ENCODE measurements at places on chromosomes 3 and 15.

- DNase-seq, result no peak
These were observed 96.9 kb downstream of the ZPLD1 start for GRCh38 chr3:102531686-102532085.

- no peak for DNase-seq
These were observed 59.4 kb downstream of the MCTP2 start for GRCh38 chr15:94290730-94291129.

DNA sequence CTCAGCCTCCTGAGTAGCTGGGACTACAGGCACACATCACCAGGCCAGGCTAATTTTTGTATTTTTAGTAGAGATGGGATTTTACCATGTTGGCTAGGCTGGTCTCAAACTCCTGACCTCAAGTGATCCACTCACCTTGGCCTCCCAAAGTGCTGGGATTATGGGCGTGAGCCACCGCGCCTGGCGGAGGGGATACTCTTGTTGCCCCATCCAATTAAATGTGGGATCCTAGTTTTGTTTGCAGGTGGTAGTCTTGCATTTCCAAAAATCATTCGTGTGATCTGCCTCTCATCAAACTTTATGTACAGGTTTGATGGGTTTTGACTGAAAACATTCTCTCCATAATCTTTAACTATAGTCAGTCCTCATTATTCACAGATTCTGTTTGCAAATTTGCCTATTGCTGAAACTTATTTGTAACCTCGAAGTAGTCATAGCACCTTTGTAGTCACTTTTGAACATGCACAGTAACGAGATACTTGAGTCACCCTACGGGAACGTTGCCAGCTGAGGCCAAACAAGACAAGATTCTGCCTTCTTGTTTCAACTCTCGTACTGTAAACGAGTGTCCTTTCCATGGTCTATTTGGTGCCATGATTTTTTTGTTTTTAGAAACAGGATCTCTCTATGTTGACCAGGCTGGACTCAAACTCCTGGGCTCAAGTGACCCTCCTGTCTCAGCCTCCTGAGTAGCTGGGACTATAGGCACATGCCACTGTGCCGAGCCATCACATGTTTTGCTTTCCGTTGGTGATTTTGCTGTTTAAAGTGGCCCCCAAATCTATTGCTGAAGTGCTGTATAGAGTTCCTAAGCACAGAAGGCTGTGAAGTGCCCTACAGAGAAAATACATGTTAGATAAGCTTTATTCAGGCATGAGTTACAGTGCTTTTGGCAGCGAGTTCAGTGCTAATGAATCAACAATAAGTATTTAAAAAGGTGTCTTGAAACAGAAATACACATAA lies 8.1 kb upstream of the MAPK6 start:
- no peak for DNase-seq

GRCh38 chr3:60585918-60586317 lies 665.3 kb downstream of the FHIT start:
- no peak for DNase-seq

DNA sequence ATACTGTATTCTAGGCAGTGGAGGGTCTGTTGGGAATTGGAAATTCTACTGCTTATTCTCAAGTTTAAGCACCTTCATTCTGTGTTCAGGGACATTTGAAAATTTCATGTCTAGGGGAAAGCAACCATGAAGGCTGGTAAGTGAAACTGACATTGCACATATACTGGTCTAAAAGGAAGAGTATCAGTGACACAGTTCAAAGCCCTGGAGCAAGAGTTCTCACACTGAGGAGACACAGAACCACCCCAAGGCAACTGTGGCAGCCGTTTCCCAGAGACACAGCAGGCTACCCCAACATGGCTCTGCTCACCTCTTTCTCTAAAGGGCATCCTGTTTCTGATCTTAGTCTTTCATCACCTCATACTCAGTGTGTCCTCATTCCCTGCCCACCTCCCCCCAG lies 67.5 kb downstream of the KCNMB2 start:
- DNase-seq, result no peak

DNA sequence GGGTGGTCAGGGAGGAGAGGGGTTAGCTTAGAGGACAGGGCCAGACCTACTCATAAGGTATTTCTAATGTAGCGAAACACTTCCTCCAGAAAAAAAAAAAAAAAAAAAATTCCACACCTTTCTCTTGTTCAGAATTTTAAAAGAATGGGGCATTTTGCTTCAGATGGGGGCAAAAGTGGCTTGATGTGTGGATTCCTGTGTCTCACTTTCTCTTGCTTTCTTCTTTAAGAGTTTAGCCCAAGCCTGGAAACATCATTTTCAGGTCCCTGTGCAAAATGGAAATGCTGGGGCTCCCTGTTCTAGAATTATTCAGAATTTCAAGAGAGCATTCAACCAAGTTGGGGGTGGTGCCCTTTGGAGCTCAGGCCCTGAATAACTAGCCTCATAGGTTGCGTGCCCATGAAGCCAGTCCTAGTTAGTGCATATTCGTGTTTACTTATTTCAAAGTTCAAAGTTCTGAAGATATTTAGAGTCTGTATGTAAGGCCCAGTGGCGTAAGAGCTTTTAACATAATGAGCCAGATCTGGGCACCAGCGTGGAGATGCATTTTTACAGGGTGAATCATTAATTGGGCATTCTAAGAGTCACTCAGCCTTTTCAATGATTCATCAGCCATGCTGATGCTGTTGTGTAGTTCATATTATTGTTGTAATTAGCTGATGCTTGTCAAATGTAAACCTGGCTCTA lies 104.5 kb downstream of the RPLP1 start:
- DNase-seq, result no peak

GRCh38 chr15:85482894-85483293 lies 102.5 kb downstream of the AKAP13 start:
- DNase-seq, result peak; percentile 22

GRCh38 chr3:123766193-123767008 lies 117.7 kb downstream of the MYLK start:
- DNase-seq, result no peak

DNA sequence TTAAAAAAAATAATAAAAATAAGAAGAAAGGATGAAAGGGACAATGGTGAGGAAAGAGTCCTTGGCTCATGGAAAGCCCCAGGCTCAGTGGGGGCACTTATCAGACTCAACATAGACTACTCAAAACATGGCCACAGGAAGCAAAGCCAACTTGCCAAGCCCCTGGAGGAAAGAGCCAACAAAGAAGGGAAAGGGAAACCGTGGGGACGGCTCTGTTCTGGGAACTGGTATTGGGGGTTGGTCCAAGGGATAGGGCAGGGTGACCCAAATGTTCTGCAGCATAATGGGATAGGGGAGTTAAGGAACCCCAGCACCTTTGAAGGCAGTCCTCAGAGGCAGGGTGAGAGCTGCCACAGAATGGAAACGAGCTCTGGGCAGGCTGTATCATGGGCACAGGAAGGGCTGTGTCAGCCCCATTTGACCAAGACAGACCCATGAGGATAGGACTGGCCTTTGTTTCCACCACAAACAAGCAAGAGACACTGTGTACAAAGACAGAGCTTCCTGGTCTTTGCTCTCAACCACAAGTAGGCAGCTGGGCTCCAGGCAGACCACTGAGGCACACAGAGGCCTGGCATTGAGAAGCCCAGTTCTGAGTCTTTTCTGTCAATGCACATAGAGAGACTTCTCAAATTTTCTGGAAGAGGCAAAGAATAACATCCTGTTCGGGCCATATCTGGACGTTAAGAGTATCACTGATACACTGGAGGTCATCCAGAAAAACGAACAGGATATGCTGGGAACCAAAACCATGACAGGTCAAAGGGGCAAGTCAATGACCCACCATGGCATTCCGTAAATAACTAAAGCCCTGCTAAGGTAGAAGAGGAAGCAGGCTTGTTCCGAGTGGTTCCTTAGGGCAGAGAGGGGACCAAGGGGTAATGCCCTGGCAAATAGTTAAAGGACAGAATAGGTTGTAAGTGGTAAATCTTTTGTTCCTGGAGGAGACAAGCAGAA lies 10.6 kb upstream of the SEMA7A start:
- DNase-seq, result no peak

DNA sequence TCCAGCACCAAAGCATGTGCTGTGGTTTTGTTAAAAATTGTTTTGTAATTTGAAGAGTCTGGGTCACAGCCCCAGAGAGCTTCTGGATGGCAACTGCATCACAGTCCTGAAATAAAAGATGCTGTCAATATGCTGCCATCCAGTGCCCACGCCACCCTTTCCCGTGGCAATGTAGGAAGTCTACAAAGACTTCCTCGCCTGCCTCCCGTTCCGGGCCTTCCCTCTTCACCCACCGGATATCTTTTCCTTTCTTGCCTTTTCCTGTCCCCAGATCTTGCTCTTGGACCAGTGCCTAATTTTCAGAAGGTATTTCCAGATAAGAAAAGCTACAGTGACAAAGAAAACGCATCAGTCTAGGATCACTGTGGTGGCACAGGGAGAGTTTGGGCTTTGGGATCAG lies 85.3 kb upstream of the RNU6-1 start:
- DNase-seq, result no peak

DNA sequence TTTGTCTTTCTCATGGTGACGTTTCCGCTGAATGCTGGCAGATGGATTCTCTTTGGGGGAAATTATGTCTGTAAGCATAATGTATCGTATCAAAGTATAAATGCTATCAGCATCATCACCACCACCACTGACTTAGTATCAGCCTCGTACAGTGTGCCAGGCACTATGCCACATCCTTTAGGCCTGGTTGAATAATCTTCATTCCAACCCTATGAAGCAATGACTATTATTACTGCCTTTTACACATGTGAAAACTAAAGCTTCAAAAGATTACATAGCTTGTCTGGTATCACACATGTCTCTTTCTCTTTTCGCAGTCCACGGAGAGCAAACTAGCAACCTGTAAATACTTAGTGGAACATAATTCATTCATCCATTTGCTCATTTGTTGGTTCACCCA lies 166.7 kb upstream of the PRICKLE2 start:
- no peak for DNase-seq
